ENCODE measurements at places on chromosomes 2 and 18.

GRCh38 chr2:177537213-177537612 lies 144.6 kb downstream of the AGPS start:
- DNase-seq = no peak

DNA sequence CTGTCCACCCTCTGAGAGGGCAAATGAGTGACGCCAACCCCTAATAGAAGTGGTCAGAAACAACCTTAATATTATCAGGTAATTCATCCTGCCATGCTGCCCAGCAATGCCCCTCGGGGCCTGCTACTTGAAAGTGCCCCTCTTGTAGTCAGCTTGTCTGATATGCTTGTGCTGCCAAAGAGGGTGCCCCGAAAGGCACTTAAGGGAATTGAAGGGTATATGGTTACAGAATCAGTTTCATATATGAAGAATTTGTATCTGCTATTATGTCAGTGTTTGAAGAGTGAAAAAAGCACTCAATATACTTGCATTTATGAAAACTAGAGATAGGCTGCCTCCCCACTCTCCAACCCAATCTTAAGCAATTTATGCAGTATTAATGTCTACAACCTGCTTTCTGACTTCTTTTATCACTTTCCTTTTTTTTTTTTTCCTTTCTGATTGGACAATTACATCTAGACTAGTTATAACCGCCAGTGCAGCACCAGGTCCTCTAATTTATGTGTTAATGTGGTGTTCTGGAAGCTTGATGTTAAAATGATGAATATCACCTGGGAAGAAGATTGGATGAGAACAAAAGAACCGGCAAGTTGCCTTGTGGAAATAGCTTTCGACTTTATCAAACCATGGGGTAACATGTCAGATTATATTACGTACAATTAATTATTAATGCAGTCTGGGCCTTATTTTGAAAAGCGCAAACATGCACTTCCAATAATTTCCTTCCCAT lies 646.9 kb upstream of the ACVR2A start:
- DNase-seq = no peak

DNA sequence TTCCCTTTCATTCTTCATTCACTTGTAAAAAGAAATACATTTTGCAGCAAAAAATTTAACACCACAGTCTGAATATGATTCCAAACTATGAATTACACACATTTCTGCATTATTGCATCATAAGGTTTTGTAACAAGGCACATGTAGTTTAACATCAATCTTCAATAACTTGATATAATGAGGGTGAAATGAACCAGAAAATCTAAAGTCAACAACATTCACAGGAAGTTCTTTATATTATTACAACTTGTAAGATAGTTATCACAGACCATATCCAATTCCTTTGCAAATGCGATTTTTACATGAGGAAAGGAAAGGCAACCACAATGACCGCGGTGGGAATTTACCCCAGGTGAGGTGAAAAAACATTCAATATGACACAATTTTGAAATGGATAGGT lies 213.3 kb downstream of the NAPG start:
- no peak for DNase-seq

- DNase-seq = no peak
Observed at GRCh38 chr2:38073211-38074057, 2.5 kb downstream of the CYP1B1 start.

DNA sequence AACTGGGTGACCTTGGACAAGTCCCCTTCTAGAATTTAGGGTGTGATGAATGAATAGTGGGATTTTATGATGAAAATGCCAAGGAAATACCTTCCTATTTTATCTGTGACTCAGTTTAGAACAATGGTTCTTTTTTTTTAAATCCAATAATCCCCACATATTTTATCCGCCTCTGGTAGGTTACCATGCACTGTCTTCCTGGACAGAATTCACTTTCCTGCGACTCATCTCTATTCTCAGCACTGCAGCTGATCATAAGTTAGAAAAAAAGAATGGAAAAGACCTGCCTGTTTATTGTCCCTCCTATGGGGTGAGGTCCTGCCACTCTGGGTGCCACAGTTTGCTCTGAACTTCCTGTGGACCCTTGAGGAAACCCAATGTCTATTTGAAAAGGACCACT lies 73.1 kb downstream of the IRS1 start:
- no peak for DNase-seq

DNA sequence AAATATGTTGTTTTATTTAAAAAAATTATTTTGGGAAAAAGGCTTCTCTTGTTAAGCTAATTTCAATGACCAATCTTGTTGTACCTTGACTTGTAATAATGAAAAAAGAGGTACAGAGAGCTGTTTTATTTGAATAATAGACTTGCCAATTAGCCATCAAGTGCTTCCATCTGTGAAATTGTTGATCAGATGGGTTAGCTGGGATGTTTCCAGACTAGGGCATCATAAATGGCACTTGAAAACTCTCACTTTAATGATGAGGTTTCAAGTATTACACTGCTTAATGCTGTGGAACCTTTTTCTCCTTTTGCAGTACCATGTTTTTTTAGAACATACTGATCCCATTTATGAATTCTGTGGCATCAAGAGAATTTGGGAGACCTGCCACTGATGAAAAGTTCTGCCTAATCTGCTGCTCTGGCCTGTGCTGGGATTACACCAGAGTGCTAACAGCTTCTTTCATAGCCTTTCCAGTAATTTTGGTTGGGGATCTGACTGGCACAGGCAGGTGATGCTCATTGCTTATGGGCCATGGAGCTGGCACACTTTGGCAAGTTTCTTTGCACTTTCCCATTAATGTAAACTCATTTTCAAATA lies 24.2 kb downstream of the PSMD14 start:
- DNase-seq = no peak

DNA sequence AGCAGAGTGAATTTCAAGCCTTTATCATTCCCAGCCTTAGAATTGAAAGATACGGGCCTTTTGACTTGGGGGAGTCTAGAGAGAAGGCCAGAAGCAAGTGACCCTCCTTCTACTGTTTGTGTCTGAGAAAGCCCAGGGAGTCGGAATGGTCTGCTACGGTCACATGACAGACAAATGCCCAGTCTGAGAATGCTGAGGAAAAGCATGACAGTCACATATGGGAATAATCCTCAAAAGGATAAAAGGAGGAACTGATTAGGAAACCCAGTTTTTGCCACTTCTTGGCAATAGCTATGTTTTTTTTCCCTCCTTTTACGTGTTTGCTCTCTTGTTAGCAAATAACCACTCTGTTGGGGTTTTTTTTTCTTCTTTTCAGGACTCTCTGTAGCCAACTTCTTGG lies 38.1 kb upstream of the HNRNPA3 start:
- DNase-seq = no peak

DNA sequence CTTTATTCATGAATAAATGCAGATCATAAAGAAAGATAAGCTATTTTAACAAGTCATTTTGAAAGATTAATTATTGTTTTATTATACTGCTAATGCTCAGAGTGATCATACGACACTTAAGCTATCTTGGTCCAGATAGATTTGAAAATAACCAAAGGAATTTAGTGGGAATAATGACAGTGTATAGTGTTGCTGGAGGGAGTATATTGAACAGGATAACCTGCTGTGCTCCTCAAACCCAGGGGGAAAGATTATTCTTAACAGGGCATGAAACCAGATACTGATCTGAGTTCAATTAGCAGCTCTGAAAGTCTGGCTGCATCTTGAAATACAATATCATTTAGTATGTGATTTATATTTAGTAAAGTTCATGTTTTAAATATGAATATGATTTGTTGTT lies 216.3 kb upstream of the ITGA4 start:
- DNase-seq = no peak

DNA sequence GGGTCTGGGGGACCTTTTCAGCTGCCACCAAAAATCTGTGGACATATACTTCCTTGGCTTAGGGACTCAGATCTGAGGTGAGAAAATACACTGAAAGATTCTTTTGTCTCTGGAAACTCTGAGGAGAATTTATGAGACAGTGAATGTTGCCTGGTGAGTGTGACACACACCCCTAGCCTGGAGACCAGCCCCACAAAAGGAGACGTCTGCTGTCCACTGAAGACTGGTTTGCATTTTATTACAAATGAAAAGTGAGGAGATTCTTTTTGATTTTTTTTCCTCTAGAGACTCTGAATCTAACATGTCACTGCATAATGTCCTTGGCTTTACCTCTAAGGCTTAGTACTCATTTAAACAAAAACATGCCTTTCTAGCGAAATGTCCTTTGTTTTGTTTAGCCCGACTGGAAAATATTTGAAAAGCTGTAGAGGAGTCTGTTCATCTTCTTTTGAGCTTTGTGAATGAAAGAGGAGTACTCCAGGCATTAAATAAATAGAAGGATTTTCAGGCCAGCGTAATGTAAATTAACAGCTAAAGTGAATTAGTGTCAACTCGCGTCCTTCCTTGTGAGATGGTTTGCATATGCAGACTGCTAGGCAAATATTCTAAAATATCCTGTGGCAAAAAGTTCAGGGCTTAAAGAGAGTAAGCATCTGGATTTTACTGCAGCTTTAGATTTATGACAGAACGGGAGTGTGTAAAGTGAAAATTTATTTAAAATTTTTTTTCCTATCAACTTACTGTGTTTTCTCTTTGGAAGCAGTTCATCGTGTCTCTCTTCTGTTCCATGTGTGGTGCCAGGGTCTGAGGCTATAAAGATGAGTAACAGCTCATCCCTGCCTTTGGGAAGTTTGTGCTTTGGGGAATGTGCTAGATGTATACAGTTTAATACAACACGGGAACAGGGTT lies 125.4 kb downstream of the VWA3B start:
- no peak for DNase-seq

- DNase-seq = no peak
Observed at GRCh38 chr2:43495727-43496126, 100.1 kb downstream of the THADA start.

GRCh38 chr2:113184531-113185230 lies 10.9 kb downstream of the PSD4 start:
- no peak for DNase-seq

DNA sequence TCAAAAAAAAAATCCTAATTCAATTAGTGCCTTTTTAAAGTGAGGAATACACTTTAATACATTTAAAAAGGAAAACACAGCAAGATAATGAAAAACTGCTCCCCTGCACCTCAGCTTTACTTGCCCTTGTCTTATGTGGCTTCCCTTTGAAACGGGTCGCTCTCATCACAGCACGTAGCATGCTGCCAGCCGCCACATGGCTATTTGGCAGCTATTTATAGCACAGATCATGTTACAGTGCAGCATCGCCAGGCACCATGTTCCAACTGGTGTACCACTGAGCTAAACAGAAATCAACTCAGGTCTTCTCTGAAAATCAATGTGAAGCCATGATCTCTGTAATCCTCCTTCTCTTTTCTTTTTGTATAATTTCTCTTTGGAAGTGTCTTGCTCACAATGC lies 65.1 kb downstream of the TMEM182 start:
- no peak for DNase-seq

- DNase-seq = no peak
Observed at GRCh38 chr2:232498452-232498851, 10.8 kb upstream of the ECEL1 start.

- DNase-seq = no peak
Observed at GRCh38 chr18:73118121-73118816, 250.5 kb upstream of the NETO1 start.

DNA sequence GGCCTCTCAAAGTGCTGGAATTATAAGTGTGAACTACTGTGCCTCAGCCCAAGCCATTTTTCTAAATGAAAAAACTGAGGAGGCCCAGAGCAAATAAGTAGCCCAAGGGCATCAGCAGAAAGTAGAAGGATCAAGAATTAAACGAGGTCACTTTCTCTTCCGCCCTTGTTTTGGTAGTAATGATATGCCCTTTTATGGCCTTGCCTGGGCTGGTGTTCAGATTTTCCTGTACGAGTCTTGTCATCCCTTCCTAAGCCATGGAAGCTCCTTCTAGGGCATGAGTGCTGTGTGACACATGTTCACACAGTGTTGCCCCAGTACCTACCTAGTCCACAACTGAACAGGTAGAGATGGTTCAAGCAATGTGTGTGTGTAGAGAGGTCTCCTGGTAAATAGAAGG lies 6.6 kb downstream of the HPCAL1 start:
- DNase-seq = no peak

GRCh38 chr2:234565842-234566619 lies 69.2 kb upstream of the ARL4C start:
- no peak for DNase-seq

GRCh38 chr2:48319863-48320262 lies 210.1 kb upstream of the STON1 start:
- DNase-seq = no peak

DNA sequence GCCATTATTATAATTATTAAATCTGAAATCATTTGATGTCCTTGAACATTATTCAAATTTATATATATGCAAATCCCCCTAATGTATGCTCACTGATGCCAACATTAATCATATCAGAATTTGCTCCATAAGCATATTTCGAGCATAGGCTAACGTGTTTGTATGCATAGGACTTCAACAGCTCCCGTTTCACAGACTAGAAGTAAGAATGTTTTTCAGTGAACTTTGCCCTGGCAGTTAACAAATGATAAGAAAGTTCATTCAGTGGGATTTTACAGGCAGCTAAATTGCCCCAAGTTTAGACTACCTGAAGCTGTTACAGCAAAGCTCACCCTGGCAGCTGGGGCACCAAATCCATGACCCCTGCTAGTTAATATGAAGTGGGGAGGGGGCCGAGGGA lies 272.0 kb downstream of the LNPK start:
- no peak for DNase-seq

- no peak for DNase-seq
Observed at GRCh38 chr2:205640716-205641115, 41.6 kb upstream of the NRP2 start.

DNA sequence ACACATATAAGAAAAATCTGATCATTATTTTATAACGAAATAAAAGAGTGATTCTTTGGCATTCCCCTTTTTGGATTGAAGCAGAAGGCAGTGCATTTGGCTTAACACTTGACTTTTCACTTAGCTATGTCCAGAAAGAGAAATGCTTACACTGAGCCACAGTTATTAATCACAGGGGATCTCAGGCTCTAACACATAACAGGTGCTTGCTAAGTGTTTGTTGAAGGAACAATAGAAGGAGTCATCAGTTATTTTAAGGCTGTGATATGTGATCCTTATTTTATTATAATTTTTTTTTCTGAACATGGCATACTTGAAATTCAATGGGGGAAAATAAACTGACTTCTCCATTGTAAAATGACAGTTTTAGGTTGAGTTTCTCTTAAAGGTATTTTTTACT lies 209.5 kb downstream of the UBE2E3 start:
- no peak for DNase-seq

- no peak for DNase-seq
Observed at GRCh38 chr2:216181351-216181750, 72.2 kb downstream of the XRCC5 start.

DNA sequence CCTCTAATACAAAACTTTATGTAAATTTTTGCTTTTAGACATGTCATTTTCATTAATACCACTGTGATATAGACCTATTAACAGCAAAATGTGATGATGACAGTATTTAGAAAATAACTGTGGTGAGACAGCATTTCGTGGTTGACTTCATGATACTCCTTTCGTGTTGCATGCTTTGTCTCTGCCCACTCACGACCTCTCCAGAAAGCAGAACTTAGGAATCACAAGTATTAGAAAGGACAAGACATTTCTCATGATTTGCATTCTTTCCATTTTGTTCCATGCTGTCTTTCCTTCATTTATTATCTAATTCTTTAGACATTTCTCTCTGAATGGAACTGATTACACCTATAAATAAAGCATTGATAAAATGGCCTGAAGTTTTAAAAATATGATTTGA lies 85.2 kb upstream of the POU3F3 start:
- no peak for DNase-seq

Measured in ACHN (cell line).